ENCODE measurements at places on chromosomes 6 and 20. TPM values are rescaled to one million over a fixed set of nuclear protein-coding genes. Genes with fewer than 3 reads are reported as not detected.

- no peak for DNase-seq
Observed at GRCh38 chr20:8579035-8579434, 447.0 kb downstream of the PLCB1 start.

DNA sequence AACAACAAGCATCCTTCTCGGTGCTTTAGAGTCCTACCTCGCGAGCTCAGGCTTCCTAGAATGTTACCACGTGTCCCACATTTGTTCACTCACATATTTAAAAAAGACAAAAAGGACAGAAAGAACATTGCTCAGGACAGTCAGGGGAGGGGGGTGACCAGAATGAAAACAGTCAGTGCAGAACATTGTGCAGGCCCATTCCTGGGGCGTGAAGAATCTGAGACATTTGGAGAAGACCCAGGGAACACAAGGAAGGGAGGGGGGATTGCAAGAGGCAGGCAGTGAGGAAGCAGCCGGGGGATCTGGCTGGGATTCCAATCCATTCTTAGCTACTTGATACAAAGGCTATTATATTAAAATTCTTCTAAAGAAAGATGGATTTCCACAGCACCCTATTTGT, 270.4 kb upstream of the CITED2 start:
- DNase-seq = no peak

DNA sequence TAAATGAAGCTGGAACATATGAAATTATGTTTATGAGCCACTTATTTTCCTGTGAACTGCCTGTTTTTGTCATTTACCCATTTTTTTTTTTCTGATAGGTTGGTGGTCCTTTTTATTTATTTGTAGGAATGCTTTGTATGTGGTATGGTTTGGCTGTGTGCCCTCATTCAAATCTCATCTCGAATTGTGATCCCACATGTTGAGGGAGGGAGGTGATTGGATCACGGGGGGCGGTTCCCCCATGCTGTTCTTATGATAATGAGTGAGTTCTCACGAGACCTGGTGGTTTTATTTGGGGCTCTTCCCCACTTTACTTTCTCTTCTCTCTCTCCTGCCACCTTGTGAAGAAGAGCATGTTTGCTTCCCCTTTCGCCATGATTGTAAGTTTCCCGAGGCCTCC, 77.3 kb downstream of the CDH26 start:
- DNase-seq = no peak

- DNase-seq = peak; percentile 87
Observed at GRCh38 chr6:29850011-29850553, 22.5 kb downstream of the HLA-G start.

- no peak for DNase-seq
Observed at GRCh38 chr6:72624557-72625160, 2.8 kb downstream of the KCNQ5 start.

GRCh38 chr6:33123732-33124524, 48.1 kb downstream of the HLA-DPB1 start:
- no peak for DNase-seq

DNA sequence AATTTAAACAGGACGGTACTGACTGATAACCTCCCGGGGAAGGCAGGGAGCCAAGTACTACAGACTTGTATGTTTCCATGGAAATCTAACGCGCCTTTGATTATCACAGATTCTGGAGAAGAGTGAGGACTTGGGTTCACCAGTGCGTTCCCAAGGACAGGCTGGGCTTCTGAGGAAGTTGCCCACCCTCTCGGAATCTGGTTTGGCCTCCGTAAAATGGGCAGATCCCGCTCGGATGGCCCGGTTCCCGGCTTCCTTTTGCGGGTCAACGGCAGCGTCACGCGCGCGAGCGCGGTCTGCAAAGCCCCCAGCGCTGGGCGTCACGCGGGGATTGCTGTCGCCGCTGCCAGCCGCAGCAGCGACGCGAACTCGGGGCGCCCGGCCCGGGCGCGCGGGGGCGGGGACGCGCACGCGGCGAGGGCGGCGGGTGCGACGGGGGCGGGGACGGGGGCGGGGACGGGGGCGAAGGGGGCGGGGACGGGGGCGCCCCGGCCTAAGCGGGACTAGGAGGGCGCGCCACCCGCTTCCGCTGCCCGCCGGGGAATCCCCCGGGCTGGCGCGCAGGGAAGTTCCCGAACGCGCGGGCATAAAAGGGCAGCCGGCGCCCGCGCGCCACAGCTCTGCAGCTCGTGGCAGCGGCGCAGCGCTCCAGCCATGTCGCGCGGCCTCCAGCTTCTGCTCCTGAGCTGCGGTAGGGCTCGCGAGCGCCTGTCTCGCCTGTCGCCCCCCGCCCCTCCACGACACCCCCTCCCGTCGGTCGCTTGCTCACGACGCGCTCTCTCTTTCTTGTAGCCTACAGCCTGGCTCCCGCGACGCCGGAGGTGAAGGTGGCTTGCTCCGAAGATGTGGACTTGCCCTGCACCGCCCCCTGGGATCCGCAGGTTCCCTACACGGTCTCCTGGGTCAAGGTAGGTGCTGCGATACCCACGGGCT, at the start of gene CD83:
Gene CD83 (plus strand): TSS at position 615 of the 933 bp plus-strand sequence. CDS start 40 bp downstream, at position 655.
- peak; percentile 95 for DNase-seq

DNA sequence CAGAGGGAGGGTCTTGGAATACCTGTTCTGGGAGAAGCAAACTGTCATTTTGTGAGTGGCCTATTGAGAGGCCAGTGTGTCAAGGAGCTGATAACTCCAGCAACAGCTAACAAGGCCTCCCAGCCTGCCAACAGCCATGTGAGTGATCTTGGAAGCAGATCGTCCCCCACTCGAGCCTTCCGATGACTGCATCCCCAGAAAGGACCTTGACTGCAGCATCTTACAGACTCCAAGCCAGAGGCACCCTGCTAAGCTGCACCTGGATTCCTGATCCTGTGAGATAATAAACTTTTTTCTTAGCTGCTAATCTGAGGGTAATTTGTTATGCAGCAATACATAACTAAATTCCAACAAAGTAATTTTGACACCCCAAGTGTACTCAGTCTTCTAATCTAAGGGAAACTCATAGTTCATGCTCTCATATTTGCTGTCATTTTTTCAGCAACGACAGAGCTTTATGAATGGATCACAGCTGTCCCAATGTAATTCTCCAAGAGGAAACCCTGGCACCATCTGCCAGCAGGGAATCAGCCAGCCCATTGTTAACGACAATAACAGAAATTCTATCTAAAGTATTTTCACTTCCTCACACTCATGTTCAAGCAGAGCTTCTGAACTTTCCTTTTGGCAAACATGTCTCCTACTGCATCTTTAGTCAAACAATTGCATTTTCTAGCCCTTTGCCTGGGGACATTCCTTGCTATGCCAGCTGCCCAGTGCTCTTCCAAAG, 470.2 kb upstream of the BTBD3 start:
- DNase-seq = no peak

DNA sequence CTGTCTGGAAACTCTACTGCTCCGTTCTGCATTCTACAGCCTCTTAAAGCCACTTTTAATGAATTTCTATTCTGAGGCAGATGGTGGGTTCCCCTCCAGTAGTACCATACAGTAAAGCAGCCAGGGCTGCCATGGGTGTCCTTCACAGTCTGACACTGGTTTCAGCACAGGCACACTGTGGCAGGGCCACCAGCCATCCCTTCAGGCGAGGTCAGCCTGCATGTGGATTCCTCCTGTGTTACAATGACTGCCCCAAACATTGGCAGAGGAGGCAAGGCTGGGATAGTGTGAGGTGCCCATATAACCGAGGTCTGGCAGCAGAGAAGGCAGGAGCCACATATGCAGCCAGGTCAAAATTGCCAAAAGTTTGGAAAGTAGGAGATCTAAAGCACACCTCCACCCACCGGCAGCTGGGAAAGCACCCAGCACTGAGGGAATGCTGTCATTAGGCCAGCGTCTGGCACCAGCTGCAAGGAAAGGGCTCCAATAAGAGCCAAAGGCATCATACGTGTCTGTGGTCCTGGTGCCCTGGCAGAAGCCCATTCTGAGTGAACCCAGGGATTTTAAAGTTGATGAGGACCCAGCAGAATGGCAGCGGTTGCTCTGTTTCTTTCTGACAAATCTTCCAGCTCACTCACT, 24.0 kb downstream of the STK35 start:
- no peak for DNase-seq

DNA sequence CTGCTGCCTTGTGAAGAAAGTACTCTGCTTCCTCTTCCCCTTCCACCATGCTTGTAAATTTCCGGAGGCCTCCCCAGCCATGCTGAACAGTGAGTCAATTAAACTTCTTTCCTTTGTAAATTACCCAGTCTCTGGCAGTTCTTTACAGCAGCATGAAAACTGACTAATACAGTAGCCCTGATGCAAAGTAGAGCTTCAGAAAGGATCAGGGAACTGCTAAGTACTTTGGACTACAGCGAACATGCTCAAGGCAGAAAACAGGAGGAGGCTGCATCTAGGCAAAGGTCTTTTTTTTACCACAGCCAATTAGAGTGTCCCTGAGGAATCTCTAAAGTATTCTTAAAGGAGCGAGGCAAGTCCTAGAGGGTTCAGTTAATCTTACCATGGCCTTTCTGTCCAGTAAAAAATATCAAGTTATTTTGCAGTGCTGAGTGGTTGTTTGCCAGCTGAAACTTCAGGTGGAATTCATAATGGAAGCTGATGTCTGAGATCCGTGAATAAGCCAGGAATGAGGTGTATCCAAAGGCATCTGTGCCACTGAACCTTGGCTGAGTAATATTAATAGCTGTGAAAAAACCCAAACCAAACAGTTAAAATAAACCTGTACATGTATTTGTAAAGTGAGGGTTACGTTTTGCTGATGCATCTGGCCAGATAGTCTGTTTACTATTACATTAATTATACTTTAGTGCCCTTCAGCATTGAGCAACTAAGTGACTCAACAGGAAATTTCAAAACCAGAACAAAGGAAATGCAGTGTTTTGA, 170.4 kb downstream of the PHF3 start:
- peak; percentile 46 for DNase-seq

GRCh38 chr20:49631061-49631716, 63.3 kb upstream of the PTGIS start:
- no peak for DNase-seq

- DNase-seq = no peak
Observed at GRCh38 chr6:76790045-76790796, 673.1 kb downstream of the HTR1B start.

GRCh38 chr6:1624058-1624850, 14.5 kb downstream of the FOXC1 start:
- DNase-seq = no peak

DNA sequence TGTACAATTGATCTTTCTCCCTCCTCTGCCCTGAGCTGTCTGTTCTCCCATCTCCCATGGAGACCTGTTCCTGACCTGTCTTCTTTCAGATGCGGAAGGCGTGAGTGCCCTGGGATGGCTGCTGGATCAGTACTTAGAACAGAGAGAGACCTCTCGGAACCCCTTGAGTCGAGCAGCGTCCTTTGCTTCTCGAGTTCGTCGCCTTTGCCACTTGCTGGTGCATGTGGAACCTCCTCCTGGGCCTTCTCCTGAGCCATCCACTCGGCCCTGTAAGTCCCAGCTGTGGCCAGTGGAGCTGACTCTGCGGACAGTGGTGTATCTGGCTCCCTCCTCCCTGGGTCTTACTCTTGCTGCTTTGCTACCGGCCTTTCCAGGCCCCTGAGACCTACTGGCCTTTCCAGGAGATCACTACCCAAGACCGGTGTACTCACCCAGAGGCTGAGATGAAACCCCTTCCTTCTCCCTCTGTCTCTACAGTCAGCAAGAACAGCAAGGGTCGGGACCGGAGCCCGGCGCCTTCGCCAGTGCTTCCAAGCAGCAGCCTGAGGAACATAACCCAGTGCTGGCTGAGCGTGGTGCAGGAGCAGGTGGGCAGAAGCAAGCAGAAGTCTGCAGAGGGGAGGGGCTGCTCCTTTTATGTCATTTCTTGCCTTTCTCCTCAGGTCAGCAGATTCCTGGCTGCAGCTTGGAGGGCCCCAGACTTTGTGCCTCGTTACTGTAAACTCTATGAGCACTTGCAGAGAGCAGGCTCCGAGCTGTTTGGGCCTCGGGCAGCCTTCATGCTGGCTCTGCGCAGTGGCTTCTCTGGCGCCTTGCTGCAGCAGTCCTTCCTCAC, 22.5 kb downstream of the CUL9 start:
- DNase-seq = no peak

DNA sequence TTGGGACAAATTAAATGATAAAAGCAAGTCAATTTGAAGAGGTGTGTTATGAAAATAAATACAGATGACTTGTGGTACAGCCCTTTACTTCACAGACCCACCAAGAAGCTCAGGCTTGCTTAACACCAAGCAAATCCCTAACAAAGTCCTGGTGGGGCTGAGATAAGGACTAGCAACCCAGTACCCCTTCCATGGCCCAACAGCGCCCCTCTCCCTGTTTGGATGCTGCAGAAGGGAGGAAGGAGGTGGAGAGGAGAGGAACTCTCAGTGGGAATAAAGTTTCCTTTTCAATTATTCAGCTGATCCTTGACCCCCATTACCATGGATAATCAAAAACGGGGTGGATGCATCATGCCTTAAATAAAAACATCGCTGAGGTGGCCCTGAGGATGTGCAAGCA, 4.5 kb upstream of the ZNF831 start:
- DNase-seq = no peak

DNA sequence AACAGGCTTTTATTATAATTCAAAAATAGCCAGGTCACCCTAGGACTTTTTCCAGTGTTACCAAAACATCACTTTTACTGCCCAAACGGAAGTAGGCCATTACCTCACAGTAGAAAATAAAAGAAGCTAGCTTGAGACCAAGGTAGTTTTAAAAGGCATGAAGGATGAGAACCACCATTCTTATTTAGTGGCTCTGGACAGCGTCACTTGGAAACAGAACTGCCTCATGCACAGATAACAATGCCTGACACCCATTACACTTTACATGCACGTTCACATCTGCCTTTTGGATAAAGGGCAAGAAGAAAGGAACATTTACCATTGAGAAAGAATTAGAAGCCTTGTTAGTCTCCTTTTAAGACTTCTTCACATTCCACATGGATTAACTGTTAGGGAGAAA, 1.9 kb upstream of the PAQR8 start:
- no peak for DNase-seq

DNA sequence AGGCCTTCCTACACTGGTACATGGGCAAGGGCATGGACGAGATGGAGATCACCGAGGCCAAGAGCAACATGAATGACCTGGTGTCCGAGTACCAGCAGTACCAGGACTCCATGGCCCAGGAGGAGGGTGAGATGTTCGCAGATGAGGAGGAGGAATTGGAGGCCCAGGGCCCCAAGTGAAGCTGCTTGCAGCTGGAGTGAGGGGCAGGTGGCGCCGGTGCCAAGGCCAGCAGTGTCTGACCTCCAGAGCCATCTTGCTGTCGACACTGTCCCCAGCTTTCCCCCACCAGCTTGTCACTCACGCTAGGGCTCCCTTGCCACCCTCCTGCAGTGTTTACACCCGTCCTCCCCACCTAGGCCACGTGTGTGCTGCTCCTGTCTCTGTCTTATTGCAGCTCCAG, 12.2 kb downstream of the GABRR2 start:
- DNase-seq = no peak

GRCh38 chr20:4066551-4066950, 51.2 kb upstream of the RNF24 start:
- no peak for DNase-seq

GRCh38 chr20:34083137-34083536, 28.9 kb downstream of the EIF2S2 start:
- peak; percentile 94 for DNase-seq

The IGF2R gene
- 150 TPM for total RNA-seq

The BHLHE23 gene
- not detected for total RNA-seq

The RHAG gene
- total RNA-seq = not detected

Data from upper lobe of left lung (tissue), 6 donors.